ENCODE measurements at places on chromosomes 11 and 22. TPM values are rescaled to one million over a fixed set of nuclear protein-coding genes. Genes with fewer than 3 reads are reported as not detected.

Gene ADORA2A
- 3.6 TPM for total RNA-seq

GRCh38 chr11:116953530-116954285, 116.3 kb upstream of the APOA1 start:
- no peak for DNase-seq
- H3K36me3 ChIP-seq = no peaks in the 10 kb centered on the region
- H3K4me1 ChIP-seq = peaks cover 3% of the 10 kb centered on the region

- no peaks in the 10 kb centered on the region for H3K27me3 ChIP-seq
- DNase-seq = no peak
- H3K36me3 ChIP-seq = no peaks in the 10 kb centered on the region
- no peaks in the 10 kb centered on the region for H3K4me1 ChIP-seq
These were observed 6.9 kb upstream of the SORL1 start for GRCh38 chr11:121445071-121445768.

GRCh38 chr22:46267431-46268279, at the start of gene TTC38:
Gene TTC38, plus strand, starts transcription at chr22:46268008. Its CDS starts 32 bp downstream, at chr22:46268040.
- peaks cover 19% of the 10 kb centered on the region for H3K4me1 ChIP-seq
- peak; percentile 81 for DNase-seq
- H3K27ac ChIP-seq = 0 out of 2 replicates have a peak within 1 kb of the TSS, but pooled peaks have one; percentile 13
- no peaks in the 10 kb centered on the region for H3K27me3 ChIP-seq
- peak within 1 kb of the TSS; percentile 67 for H3K4me3 ChIP-seq

DNA sequence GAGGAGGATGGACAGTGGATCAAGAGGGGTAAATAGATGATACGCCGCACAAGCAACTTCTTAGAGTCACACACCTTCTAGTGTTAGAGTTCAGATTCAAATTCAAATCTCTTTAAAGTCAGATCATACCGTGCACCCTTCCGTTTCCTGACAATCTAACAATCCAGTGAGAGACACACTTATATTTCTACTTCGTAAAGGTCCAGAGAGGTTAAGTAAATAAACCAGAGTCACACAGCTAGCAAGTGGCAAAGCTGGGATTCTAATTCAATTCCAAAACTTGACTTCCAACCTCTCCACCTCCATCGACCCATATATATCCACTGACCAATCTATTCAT, 34.0 kb downstream of the MIAT start:
- no peak overlapping the region for H3K27ac ChIP-seq
- no peak for DNase-seq
- H3K27me3 ChIP-seq = no peaks in the 10 kb centered on the region
- H3K4me3 ChIP-seq = no peak overlapping the region
- peaks cover 40% of the 10 kb centered on the region for H3K4me1 ChIP-seq
- peaks cover 2% of the 10 kb centered on the region for H3K36me3 ChIP-seq
